ENCODE measurements at places on chromosomes 12 and 14.

- DNase-seq: no peak
Observed at GRCh38 chr12:103102225-103102744, 144.8 kb downstream of the ASCL1 start.

DNA sequence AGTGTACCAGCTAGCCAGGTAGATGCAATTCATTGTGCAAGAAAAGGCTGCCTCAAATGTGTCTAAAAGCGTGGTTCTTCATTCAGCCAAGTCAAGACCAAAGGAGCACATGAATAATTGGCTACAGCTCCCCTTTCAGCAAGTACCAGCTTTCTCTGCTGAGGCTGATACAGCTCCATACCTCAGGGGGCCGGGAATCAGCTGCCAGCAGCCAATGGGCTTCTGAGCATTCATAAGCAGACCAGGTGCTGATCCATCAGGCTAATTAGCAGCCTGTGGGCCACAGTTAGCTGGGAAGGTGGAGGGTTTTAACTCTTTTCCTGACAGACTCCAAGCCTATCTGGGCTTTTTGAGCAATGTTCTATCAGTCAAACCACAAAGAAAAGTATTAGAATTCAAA lies 264.7 kb downstream of the APAF1 start:
- no peak for DNase-seq

- no peak for DNase-seq
Observed at GRCh38 chr14:21558703-21559170, 21.1 kb downstream of the OR10G3 start.

DNA sequence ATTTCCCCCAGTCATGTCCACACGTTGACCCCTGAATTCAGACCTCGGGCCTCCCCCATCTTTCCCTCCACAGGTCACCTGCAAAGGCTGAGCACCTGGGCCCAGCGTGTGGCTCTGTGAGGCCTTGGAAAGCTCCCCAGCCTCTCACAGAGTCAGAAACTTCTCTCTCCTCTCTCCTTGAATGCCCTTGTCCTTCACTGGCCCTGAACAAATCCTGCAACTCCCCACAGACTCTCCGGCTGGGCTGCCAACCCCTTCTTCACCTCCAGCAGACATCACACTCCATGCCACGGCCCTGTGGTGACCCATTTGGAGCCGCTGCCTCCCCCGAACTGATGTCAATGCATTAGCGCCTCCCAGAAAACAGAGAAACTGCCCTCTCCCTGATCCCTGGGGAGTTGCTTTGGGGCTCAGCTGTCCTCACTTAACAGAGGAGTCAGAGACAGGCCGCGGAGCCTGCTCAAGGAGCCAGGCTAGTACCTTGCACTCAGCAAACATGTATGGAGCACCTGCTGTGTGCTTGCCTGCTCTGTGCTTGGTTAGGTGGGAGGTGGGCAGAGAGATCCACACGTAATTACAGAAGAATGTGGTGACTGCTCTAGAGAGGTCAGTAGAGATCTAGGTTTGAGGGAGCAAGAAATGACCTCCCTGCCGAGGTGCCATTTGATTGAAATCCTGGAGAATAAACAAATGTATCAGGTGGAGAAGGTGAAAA lies 99.2 kb upstream of the PWP1 start:
- DNase-seq: no peak

Measured in suppressor macrophage treated with lipopolysaccharide for 4 hours (primary cell).